Stimulated activated memory B cell treated with anti-CD40 and anti-IgM and Interleukin-4, amounts not matched to agents 10 μg/mL and 1 μg/mL and 100 μg/mL, for 72 hours (primary cell): ENCODE measurements at places on chromosomes 12 and 14.

GRCh38 chr12:104319918-104320626 is 16.5 kb downstream of the EID3 start:
- no peak for ATAC-seq

- ATAC-seq: peak; percentile 87
Observed at GRCh38 chr14:93959239-93960107, 16.9 kb downstream of the ASB2 start.

DNA sequence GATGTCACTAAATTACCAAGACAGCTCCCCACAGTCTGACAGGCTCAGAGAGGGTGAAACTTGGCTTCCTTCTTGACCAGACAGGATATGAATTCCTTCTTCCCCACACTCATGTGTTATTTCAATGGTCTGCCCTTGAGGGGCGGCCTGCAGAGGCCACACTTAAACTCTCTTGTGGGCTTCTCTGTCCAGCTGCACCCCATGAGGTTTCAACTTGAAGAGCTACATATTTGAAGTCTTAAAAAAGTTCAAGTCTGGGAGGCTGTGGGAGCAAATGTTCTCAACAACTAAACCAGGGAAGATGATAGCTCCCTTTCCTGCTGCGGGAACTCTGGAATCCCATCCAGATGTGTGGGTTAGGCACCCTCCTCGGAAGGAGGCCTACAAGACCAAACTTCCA is 98.3 kb downstream of the TTC7B start:
- no peak for ATAC-seq

DNA sequence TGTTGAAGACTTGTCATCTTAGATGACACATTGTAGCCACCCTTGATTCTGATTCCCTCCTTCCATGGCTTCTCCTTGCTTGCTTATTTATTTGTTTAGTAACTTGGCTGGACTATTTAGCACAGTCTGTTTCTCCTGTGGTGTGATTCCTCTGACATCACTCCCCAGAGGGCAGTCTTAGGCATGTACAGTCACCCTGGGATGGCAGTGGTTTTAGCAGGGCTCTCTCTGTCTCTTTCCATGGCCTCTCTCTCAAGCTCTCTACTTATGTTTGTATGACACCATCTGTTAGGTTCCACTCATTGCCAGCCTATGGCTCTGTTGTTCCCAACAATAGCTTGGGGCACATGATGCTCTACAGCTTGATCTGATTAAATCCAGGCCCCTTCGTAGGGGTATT is 158.3 kb downstream of the ADGRD1 start:
- peak; percentile 54 for ATAC-seq

DNA sequence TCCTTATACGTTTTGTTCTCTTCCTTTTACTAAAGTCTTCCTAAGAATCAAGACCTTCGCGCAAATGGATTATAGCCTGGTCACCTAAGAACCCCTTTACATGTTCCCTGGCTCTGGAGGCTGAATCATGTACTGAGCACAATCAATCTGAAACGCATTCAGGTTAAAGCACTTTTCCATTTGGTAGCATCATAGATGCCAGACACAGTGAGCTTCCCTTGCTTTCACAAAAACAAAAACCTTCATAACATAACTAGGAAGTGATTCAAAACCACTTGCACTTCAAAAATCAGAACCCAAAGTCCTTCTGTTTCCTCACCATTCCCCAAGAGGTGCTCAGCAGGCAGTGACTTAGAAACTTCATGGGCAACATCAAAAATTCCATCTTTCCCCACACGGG is 105.4 kb downstream of the CRACR2A start:
- no peak for ATAC-seq

GRCh38 chr12:69846976-69847375 is 21.9 kb downstream of the MYRFL start:
- no peak for ATAC-seq

DNA sequence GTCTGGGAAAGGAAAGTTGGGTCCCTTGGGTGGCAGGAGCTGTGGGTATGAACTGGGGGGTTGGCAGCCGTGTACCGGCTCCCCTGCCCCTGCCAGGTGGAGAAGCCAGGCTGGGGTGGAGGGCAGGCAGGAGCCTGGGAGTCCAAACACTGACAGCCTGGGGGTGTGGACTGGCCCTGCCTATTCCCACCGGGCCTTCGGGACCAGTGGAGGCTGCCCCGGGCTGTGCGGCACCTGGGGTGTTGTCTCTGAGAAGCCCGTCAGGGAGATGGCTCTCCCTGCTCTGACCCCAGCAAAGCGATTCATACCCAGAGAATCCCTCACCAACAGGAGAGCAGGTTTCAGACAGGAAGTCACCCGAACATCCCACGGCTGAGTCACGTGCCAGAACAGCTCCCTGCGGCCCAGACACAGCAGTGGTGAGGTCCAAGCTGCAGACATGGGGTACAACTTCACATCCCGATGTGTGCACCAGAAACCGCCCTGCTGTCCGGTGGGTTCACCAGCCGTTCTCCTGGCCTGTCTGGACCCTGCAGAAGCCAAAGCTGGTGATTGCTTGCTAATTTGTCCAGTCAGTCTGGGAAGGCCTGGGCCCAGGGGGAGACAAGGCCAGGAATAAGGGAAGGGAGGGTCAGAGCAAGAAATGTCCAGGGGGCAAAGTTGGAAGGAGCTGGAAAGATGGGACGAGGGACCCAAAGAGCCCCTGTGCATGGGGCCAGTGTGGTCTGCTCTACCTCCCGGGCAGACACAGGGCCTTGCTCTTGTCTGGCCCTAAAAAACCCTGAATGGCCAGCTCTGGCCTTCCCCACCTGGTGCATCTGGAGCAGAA is 2.1 kb upstream of the GPR132 start:
- no peak for ATAC-seq

DNA sequence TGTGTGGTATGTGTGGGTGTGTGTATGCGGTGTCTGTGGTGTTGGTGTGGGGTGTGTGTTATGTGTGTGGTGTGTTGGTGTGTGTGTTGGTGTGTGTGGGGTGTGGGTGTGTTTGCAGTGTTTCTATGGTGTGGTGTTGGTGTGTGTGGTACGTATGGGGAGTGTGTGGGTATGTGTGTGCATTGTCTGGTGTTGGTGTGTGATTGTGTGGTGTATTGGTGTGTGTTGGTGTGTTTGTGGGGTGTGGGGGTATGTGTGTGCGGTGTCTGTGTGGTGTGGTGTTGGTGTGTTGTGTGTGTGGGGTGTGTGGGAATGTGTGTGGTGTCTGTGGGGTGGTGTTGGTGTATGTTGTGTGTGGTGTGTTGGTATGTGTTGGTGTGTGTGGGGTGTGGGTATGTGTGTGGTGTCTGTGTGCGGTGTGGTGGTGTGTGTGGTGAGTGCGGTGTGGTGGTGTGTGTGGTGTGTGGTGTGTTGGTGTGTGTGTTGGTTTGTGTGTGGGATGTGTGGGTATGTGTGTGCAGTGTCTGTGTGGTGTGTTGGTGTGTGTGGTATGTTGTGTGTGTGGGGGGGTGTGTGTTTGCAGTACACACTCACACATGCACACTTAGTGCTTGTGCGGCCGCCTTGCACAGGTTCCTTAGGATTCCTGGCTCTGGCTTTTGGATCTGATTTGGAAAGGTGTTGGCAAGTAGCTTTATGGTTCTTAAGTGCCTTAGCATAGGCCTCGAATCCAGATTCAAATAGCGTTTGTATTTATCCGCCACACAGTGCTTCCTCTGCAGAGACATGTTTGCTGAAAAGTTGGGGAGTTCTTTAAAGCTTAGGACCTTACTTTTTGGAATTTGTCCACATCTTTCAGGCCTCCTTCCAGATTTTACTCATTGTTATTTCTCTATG is 16.4 kb downstream of the MLXIP start:
- ATAC-seq: no peak

- ATAC-seq: no peak
Observed at GRCh38 chr12:128267131-128267622, at the start of gene TMEM132C. Gene TMEM132C, plus strand, starts transcription at chr12:128267170. Its CDS starts 233 bp downstream, at chr12:128267403.

DNA sequence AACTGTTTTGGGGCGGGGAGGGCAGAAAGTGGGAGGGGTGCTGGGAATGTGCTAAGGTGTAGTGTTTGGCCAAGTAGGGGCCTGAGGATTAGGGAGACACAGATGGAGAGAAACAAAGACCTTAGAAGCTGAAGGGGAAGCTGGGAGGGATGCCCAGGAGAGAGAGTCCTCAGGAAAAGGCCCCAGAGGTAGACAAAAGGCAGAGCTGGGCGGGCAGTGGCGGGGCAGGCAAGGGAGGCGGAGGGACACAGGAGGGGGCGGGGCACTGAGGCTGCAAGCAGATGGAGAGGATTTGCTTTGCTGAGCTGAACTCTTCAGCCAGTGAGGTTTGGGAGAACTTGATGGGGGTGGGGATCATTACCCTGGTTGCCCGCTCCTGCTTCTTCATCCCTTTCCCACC is 2.8 kb downstream of the PTMS start:
- ATAC-seq: no peak

GRCh38 chr12:107465625-107466024 is 220.0 kb upstream of the PWP1 start:
- no peak for ATAC-seq

GRCh38 chr14:75222208-75222701 is 45.8 kb upstream of the TMED10 start:
- ATAC-seq: peak; percentile 87

DNA sequence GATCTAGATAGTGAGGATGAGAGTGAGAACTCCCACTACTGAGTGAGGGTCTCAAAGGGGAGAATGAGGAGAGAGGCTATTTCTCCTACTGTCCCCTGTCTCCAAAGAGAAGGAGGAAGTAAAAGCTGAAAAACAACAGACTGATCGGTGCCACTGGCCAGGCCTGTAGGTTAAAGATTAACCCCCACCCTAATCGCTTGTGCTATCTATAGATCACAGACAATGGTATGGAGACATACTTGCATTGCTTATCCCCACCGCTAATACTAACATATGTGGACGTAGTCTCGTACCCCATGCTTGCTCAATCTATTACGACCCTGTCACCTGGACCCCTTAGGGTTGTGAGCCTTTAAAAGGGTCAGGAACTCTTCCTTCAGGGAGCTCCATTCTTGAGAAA is 777.9 kb upstream of the TMEM132C start:
- ATAC-seq: no peak

GRCh38 chr12:3419558-3419957 is 71.4 kb upstream of the PRMT8 start:
- no peak for ATAC-seq

DNA sequence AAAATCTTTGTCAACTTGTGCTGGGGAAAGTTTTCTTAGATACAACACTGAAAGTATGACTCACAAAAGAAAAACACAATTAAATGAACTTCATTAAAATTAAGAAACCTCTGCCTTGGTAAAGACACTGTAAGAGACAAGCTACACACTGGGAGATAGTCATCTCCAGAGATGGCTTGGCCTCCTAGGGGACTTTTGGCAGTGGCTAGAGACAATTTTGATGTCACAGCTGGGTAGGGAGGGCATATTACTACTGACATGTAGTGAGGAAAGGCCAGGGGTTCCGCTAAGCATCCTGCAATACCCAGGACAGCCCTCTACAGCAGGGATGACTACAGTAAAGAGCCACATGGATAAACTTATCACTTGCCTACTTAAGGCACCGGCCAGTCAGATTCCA is 8.7 kb upstream of the RNASE4 start:
- peak; percentile 77 for ATAC-seq

GRCh38 chr12:63070709-63071108 is 80.3 kb downstream of the AVPR1A start:
- ATAC-seq: no peak

DNA sequence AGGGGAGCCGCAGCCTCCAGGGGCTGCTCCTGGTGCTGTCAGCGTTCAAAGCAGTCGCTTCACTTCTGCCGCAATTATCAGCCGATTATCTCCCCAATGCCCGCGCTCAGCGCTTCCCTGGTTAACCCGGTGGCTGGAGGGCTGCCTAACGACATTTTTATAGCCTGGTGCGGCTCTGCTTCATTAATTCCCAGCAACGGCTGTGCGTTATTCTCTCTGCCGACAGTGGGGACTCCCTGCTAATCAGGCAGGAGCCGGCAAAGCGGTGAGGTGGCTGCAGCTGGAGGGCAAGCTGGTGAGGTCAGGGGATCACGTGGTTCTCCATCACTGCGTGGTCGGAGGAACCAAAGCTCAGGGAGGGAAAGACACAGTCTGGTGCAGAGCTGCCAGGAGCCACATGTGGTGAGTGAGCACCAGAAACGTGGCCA is 62.9 kb downstream of the GLRX5 start:
- no peak for ATAC-seq

DNA sequence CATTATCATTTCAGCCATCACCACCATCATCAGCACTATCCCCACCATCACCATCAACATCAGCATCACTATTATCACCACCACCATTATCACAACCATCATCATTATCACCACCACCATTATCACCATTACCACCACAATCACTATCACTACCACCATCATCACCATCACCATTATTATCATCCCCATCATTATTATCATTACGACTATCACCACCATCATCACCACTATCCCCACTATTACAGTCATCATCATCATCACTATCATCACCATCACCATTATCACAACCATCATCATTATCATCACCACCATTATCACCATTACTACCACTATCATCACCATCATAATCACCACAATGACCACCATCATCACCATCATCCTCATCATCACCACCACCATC is 50.4 kb upstream of the CMKLR1 start:
- ATAC-seq: no peak

- ATAC-seq: no peak
Observed at GRCh38 chr14:61841145-61841544, 78.9 kb downstream of the SNAPC1 start.

- ATAC-seq: no peak
Observed at GRCh38 chr12:32407795-32408194, 8.4 kb downstream of the FGD4 start.

GRCh38 chr14:71701990-71702389 is 230.2 kb upstream of the RGS6 start:
- ATAC-seq: no peak

GRCh38 chr12:90974286-90974685 is 19.3 kb upstream of the CCER1 start:
- ATAC-seq: no peak

GRCh38 chr14:89350152-89350551 is 66.9 kb downstream of the FOXN3 start:
- ATAC-seq: no peak

GRCh38 chr14:64815257-64815656 is 64.5 kb downstream of the SPTB start:
- no peak for ATAC-seq

- no peak for ATAC-seq
Observed at GRCh38 chr14:61238611-61239245, 42.4 kb downstream of the TMEM30B start.

- no peak for ATAC-seq
Observed at GRCh38 chr12:81417056-81417455, 339.2 kb downstream of the ACSS3 start.

DNA sequence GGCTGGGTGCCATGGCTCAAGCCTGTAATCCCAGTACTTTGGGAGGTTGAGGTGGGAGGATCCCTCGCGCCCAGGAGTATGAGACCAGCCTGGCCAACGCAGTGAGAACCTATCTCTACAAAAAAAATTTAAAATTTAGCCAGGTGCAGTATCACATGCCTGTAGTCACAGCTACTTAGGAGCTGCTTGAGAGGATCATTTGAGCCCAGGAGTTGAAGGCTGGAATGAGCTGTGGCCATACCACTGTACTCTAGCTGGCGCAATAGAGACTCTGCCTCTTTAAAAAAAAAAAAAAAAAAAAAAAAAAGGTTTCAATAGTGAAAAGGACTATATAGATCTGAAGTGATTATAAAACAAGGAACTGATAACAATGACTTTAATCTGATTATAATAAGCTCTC is 13.5 kb downstream of the PSMA3 start:
- no peak for ATAC-seq
